ENCODE measurements at places on chromosomes 6 and 20.

DNA sequence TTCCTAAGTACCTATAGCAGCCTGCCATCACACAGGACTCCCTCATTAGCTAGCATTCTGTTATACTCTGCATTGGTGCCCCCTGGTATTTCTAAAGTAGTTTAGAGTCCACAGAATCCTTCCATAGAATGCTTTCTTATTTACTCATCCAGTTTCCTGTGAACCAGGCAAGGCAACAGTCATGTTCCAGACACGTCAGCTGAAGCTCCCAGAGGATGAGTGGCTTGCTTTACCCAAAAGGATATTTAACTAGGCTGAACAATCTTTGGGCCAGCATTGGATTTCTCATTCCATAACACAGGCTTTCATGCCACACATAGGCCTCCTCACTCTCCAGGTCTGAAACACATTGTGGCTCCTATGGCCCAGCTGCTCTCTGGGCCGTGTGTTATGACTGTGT lies 203.8 kb upstream of the MAP3K7 start:
- DNase-seq: no peak

DNA sequence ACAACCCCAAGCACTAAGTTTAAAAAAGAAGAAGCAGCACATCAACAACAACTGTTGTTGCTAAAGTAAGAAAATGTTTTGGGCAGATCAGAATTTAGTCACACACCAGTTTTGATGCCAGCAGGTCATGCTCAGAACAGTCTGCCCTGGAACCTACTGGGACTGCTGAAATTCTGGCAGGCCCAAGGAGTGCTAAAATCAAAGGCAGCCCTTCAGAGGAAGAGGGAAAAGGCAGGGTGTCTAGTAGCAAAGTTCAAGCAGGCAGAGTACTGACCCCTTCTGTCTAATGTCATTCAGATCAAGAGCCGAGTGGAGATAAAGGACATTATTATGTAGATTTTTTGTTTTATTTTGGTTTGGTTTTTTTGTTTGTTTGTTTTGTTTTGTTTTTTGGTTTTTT lies 96.6 kb upstream of the LOC128125822 start:
- no peak for DNase-seq

GRCh38 chr6:37239950-37240713 lies 17.4 kb upstream of the TBC1D22B start:
- peak; percentile 19 for DNase-seq

- no peak for DNase-seq
These were observed 10.8 kb downstream of the ACTR5 start for GRCh38 chr20:38759106-38759505.

DNA sequence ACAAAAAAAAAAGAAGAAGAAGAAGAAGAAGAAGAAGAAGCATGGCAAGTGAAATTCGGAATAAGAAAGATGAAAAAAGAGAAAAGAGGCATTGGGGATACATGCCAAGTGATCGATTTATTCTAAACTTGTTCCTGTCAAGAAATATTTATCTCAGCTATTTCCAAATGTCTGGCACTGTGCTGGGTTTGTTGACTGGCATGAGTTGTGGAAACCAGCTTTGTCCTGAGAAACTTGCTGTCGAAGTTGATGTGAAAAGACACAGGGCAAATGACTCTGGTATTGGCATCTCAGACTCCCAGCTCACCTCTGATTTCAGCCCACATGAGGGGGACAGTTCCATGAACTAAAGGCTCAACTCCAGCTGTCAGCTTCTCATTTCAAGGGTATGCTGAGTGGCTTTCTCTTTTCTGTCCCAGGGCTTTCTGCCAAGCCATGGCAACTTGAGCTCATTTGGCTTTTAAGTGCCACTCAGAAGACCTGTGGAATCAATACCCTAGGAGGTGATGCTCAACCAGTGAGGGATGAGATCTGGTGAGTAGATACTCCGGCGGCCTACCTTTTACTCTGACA lies 253.3 kb upstream of the JAG1 start:
- DNase-seq: no peak

DNA sequence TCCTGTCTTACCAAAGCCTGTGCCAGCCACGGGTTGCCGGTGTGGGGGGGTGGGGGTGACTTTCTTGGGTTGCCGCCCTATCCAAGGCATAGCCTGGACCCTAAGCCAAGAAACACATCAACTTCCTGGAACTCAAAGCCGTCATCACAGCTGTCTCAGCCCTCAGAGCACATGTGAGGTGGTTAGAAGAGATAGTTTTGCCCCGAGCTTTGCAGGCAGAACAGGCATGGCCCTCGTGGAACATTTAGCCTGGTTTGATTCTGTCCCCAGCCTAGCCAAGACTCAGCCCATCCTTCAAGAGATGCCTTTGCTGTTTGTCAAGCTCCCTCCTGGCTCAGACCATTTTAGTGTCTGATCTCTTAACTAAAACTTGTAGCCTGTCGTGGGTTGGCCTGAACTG lies 64.9 kb downstream of the RREB1 start:
- no peak for DNase-seq

GRCh38 chr20:59575653-59576052 lies 28.7 kb upstream of the PHACTR3 start:
- DNase-seq: no peak

Data from SW480 (cell line).